Adrenal gland (tissue), 19 donors: ENCODE measurements at places on chromosomes 2 and 18. TPM values are rescaled to one million over a fixed set of nuclear protein-coding genes. Genes with fewer than 3 reads are reported as not detected.

The ATL2 gene
- total RNA-seq, result 63.6 TPM

The FBXO48 gene
- total RNA-seq, result 1.2 TPM

The CLEC4F gene
- total RNA-seq, result 0.22 TPM

The ACTG2 gene
- total RNA-seq, result 11.5 TPM
